ENCODE measurements at places on chromosomes 7 and 10. TPM values are rescaled to one million over a fixed set of nuclear protein-coding genes. Genes with fewer than 3 reads are reported as not detected.

GRCh38 chr7:16098585-16099179 lies 322.7 kb downstream of the CRPPA start:
- no peak for DNase-seq

DNA sequence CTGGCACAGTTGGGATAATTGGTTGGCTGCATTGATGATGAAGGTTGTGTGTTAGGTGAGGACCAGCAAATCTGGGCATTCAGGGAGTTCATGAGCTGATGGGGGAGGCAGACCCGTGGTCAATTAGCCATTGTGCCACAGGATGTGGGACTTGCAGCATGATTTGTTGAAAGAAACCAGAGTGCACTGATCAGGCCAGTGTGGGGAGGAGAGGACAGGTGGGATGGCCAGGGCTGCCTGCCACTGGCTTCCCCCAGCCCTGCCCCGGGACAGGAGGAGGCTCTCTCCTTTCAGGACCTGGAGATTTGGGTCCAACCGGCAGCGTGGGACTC lies 4.3 kb downstream of the CLIP2 start:
- DNase-seq: no peak

The CLDN3 gene
- not detected for total RNA-seq

DNA sequence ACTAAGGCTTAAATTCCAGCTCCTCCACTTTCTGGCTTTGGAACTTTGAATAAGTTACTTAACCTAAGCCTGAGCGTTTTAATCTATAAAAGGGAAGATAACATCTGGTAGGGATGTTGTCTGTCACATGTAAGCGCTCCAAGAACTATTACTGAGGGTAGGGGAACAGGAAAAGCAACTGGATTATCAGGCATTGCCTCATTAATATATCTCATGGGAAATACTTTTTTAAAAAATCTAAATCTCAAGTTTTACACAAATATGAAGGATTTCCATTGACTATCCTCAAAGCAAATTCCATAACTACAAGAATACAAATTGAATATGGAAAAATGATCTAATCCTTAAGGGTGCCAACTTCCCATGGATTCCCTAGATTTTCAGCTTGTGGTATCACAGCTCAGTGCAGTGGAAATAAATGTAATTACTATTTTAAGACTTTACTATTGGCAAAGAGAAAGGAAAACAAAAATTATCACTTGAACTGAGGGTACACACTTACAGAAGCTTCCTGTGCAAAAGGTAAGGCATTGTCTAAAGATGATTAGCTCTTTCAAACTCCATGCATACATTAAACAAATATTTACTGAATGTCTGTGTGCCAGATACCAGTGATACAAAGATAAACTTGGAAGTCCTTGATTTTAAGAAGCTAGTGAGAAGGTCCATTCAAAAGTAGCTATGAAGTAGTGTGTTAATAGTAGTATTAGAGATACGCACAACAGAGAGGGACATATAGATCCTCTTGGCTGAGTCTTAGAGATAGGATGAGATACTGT lies 38.4 kb downstream of the NT5C2 start:
- DNase-seq: no peak

The UFSP1 gene
- 4.6 TPM for total RNA-seq

- DNase-seq: no peak
These were observed 138.3 kb downstream of the JCAD start for GRCh38 chr10:29921071-29921446.
